ENCODE measurements at places on chromosomes 1 and 21.
A peak's percentile ranks its signal among the peaks of the same experiment; 100 is the strongest.

GRCh38 chr1:10196976-10197375 is 13.4 kb upstream of the KIF1B start:
- no peak for DNase-seq

DNA sequence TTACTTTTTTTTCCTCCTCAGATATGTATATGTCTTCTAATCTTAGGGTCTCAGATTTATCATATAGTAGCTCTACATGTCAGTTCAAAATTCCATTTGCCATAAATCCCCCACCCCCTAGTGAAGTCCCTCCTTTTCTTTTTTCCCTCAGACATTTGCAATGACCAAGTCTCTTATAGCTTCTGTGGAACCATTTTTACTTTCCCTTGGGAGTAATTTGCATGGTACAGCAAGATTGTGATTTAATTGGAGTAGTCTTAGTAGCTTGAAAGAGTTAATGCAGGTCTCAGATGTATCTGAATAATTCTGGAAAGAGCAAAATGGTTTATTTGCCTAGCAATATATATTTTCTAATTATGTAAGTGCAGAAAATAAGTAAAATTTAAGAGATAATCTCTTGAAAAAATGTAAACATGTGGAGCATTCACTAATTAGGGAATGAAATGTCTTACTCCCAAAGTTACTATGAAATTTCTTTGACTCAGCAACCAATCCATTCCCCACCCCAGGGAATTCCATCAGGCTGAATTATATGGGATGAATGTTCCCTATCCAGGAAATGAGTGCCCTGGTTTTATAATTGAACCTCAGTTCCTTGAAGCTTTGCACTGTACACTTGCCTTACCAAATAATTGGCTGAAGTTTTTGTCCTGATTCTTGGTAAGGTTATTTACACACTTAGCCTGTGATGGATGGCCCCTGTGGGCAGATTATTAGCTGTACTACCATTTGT is 267.0 kb downstream of the DNM3 start:
- DNase-seq: peak; percentile 37

- DNase-seq: no peak
These were observed 11.7 kb upstream of the C2CD2 start for GRCh38 chr21:41965461-41966013.

- peak; percentile 81 for DNase-seq
These were observed 47.4 kb upstream of the PRDX6 start for GRCh38 chr1:173429471-173430402.

DNA sequence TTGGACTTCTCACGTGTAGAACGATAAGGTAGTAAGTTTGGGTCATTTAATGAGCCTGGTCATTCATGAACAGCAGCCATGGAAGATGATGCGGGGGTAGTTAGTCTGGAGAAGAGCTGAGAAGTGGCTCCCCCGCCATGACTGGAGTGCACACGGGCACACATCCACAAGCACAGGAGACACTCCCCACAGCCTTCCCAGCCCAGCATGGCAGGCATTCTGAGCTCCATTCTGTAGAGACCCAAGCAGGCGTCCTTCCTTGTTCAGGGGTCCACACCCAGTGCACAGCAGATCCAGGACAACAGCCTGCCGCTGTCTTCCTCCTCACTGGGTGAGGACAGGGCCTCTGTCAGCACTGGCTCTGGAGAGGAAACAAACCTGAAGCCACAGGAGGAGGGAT is 57.0 kb downstream of the SCCPDH start:
- no peak for DNase-seq

- DNase-seq: peak; percentile 21
These were observed 1.2 kb downstream of the ABCB10 start for GRCh38 chr1:229557200-229557850.

- no peak for DNase-seq
These were observed 64.2 kb downstream of the IRF2BP2 start for GRCh38 chr1:234545517-234546386.
